ENCODE measurements at places on chromosomes 1 and 21.

DNA sequence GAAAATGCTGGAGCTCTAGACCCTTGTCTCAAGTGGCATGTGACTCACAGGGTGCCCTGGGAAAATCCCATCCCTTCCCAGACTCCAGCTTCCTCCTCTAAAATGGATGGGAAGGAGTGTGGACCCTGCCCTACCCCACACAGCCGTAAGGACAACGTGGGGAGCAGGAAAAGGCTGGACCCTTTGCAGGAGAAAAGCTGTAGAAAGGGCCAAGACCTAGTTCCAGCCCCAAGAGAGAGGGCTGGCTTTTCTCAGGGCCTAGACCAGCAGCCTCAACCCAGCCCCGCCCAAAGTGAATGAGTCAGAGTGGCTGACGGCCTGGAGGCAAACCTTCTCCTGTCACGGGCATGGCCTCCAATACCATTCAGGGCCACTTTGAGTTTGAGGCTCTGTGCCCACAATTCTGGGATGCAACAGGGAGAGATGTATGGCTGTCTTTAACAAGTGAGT is 1.1 kb downstream of the LAMB3 start:
- DNase-seq = peak; percentile 93

GRCh38 chr1:19918057-19918456 is 5.4 kb downstream of the PLA2G2E start:
- peak; percentile 81 for DNase-seq

DNA sequence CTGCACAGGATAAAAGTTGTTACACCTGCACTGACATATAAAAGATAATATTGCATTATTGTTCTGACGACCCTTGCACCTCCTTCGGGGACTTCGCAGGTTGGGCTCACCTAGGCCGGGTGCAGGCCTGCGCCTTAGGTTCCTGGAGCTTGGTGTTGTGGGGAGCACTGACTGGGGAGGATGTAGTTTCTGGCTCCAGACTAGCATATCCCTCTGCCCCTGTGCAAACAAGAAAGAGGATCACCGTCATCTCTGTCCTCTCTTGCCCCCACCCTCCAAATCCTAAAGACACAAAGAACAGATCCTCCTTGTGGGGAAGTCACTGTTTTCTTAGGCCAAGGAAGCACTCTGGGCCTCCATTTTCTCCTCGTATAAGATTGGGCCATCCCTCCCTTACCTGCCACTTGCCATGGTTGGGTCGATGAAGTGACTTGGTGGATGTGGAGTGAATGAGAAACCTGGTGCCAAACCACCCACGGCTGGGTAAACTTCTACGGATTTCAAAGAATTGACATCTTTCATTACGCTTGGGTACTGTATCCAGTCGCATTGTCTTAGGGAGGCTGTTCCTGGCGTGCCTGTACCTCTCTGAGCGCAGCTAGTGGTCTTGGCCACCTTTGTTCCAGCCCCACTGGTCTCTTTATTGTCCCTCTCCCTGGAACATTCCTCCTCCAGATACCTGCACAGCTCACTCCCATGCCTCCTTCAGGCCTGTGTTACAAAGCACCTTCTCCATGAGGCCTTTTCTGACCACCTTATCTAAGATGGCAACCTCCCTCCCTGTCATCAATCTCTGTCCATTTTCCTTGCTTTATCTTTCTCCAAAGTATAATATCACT is 34.4 kb upstream of the PKP1 start:
- no peak for DNase-seq

DNA sequence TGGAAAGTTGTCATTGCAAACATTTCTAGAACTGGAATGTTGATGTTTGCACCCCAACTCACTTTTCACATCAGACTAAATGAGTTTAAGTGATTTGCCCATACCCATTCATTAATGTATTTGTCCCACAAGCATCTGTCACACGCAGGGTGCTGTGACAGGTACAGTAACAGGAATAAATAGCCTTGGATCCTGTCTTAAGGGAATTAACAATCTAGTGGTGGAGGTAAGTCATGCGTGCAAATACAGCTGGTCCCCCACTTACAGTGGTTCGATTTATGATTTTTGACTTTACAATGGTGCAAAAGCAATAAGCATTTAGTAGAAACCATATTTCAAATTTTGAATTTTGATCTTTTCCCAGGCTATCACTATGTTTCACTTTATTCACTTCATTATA is 17.5 kb upstream of the PRDM2 start:
- no peak for DNase-seq

GRCh38 chr1:31502253-31502652 is 74.1 kb upstream of the TINAGL1 start:
- no peak for DNase-seq

DNA sequence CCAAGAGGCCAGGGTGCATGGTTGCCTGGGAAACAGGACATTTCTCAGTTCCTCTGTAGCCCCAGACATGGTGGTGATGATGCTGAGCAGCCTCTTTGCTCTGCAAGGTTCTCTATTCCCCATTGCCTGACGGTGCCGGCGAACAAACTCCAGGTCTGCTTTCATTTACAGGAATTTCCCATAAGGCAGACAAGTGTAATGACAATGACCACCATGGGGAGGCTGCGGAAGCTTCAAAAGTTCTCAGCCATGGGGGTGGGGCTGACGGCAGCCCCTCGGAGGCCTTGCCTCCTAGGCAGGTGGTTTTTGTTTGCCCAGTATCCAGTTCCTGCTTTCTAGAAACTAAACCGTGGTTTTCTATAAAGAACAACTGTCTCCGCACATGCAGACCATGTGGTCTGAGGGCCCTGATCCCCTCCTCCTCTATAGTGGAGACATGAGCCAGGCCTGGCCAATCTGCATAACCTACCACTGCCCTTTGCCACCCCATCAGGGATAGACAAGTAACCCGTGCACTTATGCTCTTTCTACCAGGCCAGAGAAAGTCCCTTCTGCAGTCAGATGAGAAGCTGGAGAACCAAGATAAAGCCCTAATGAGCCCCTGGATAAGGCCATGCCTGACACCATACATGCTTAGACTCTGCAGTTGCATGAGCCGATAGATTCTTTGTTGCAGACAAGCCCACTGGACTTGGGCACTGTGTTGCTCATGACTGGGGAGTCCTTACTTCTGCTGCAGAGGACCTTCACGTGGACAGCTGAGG is 54.1 kb downstream of the LDLRAD2 start:
- DNase-seq = no peak

- DNase-seq = no peak
These were observed 157.7 kb downstream of the SLC35F3 start for GRCh38 chr1:234062166-234062565.

- no peak for DNase-seq
These were observed 39.9 kb downstream of the RGL1 start for GRCh38 chr1:183844806-183845205.

GRCh38 chr1:11735531-11735853 is 444 bp upstream of the AGTRAP start:
- DNase-seq = no peak

- DNase-seq = no peak
These were observed 13.3 kb downstream of the COL6A2 start for GRCh38 chr21:46111193-46111571.

DNA sequence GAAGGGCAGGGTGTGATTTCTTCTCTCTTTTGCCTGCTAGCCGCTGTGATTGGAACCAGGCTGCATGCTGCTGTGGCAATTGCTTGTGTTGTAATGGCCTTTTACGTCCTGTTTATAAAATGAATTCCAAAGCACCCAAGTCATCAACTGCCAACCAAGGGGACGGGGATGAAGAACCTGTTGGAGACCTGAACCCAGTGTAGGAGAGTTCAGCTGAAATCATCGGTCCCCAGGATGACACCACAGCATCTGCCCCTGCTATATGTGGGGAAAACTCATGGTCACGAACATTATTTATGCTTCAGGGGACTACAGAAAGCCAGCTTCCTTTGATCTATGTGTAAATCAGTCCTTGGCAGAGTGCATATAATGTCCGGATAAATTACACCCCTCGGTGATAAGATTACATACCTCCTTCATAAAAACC is 3.8 kb downstream of the TMEM167B start:
- no peak for DNase-seq

DNA sequence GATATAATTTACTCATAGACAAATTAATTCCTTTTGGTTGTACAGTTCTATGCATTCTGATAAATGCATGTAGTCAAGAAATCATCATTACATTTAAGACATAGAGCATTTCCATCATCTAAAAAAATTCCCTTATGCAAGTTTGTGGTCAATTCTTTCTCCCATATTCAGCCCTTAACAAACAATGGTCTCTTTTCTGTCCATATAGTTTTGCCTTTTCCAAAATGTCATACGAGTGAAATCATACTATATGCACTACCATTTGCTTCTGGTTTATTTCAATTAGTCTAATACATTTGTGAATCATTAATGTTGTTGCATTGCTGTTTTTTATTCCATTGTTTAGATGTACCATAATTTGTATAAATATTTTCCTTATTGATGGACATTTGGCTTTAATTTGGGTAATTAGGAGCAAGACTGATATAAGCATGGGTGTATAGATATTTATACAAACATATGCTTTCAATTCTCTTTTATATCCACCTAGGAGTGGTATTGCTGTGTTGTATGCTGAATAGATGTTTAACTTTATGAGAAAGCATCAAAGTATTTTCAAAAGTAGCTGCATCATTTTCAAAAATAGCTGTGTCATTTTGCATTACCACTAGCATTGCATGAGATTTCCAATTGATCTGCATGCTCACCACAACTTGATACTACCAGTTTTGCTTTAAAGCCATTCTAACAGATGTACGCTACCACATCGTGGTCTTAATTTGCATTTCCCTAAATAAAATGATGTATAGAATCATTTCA is 397.0 kb upstream of the ADAMTS5 start:
- DNase-seq = no peak

DNA sequence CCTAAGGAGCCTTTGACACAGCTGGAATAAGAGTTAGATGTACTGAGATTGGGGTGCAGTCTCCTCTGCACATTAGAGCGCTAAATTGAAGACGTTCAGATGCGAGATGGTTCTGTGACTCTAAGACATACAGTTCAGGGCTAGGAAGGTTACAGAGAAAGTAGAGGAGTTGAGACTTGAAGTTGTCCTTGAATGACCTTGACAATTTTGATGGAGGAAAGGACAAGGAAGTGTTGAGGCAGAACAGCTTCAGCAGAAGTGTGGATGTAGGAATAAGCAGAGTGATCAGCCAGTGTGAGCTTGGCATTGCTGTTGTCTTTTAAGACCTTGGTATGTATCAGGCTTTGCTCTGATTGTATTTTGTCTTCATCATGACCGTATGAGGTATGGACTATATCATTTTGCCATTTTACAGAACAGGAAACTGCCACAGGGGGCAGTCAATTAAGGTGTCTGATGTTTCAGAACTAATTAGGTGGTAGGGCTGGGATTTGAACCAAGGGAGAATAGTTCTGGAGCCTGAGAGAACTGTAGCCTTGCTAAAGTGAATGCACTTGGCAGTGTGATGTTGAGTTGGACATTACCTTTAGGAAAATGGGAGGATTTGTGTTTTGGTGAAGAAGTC is 9.2 kb downstream of the TTF2 start:
- DNase-seq = no peak

DNA sequence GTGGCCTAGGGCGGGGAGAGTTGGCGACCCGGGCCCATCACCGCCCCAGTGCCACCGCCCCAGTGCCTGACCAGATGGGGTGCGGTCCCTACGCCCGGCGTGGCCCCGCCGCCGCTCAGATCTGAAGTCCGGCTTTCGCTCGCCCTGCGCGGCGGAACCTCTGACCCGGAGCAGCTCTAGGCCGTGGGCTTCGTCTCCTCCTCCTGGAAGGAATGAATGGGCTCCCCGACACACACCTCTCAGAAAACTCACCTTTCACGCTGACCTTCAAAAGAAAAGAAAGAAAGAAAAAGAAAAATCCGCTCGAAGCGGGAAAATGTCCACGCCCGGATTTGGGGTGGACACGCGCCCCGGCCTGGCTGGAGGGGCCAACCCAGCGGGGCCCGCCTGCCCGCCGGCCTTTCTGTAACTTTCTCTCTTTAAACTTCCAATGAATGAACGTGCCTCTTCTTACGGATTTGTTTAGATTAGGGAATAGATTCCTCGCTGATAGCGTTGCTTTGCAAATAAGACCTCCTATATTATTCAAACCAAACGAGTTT is 5.4 kb upstream of the SIM2 start:
- DNase-seq = no peak

DNA sequence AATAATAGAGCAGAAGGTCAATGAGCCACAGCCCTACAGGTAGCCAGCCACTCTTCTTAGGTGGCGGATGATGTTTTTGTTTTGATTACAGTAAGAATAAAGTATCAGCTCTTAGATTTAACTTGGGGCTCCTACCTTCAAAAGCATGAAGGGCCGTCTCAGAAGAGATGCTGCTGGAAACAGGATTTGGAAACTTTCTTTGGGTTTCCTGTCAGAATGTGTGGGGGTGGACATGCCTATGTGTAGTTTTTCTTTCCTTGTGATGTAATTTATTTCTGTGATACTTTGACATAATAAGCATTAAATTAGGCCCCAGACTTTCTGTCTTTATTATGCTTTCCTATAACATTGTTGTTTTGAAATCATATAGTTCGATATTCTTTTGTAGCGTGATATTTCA is 1.5 kb downstream of the RAP1A start:
- peak; percentile 58 for DNase-seq

DNA sequence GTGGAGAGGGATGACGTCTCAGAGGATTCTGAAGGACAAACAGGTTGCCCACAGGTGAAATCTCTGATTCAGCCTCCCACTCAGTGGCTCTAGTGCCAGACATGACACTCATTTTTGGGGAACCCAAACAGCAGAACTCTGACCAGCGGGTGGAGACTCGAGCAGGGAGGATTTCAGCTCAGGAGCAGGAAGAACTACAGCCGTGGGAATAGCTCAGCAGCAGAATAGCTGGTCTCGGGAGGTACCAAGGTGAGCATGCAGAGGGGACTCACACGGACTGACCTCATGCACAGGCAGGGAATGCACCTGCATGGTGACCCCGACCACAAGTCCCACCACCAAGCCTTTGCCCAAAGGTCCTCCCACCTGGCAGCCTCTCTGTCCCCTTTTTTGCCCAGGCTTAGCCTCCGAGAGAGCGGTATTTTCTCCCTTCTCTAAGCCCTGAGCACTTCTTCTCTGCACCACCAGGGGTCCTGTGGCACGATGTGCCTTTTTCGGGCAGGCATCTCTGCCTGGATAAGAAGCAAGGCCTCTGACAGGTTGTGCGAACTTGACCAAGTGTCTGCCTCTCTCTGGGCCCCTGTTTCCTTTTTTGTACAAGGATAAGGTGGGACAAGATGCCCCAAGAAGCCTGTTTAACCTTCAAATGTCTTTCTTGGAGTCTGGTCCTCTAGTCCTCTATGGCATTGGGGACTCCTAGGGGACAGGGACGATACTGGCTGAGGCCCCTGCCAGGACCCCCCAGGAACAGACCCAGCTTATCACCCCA is 8.8 kb upstream of the FGR start:
- DNase-seq = peak; percentile 82

Data from suppressor macrophage treated with lipopolysaccharide for 4 hours (primary cell).